ENCODE measurements at places on chromosomes 7 and 10. TPM values are rescaled to one million over a fixed set of nuclear protein-coding genes. Genes with fewer than 3 reads are reported as not detected.

GRCh38 chr7:108296911-108297310, 159.3 kb downstream of the NRCAM start:
- DNase-seq: peak; percentile 63

DNA sequence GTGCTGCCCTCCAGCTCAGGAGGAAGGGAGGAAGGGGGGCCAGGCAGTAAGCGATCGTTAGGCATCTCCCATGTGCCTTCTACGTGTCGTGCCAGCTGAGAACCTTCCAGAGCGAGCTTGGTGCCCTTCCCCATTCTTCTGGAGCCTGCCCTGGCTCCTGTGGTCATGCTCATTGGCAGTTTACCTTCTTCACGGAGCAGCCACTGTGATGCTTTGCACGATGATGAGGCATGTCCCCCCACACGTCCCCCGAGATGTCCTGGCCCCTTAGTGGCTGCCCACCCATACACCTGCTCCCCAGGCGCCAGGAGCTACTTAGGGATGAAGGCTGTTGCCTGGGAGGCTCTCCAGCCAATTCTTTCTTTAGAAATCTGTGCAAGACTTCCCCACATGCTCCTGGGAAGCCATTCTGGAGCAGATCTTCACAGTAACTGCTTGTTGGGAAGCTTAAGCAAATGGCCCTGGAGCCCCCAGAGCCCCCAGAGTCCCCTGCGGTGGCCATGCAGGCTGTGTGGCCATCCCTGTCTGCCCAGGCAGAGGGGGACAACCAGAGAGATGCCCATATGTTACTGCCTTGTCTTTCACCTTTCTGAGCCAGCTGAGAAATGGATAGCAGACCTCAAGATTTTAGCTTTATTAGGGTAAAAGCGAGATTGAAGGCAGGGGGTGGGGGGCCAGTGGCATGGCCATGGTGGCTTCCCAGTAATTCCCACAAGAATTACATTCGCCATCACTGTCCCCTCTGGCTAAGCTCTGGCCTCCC, 199.0 kb downstream of the EBF3 start:
- DNase-seq: no peak

DNA sequence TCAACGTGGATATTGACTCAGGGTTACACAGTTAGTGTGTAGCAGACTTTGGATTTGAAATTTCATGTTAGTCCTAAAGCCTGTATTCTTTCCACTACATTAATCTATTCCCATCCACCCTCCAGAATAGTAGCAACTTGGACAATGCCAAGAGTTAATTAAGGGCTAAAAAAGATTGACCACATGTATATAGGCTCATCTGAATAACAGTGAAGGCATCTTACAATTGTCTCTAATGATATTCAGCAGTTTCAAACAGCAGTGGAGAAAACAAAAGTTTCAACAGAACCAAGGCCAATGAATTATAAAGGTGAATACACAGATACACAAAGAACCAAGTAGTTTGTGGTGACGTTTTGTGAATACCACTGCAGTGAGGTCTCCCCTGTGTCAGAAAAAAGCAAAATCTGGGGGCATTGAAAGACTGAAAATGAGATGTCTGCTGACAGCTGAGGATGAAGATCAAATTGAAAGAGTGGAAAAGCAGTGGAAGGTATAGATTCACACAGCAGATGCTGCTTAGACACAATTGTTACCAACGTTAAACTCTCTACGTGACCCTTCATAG, 202.8 kb downstream of the SEMA3E start:
- no peak for DNase-seq

- no peak for DNase-seq
These were observed 173.7 kb downstream of the COBL start for GRCh38 chr7:51142741-51143385.

GRCh38 chr7:96179837-96180236, 142.1 kb downstream of the SLC25A13 start:
- peak; percentile 23 for DNase-seq

GRCh38 chr10:64745565-64745964, 1224.4 kb downstream of the REEP3 start:
- DNase-seq: no peak

Gene CRYGN
- not detected for total RNA-seq

DNA sequence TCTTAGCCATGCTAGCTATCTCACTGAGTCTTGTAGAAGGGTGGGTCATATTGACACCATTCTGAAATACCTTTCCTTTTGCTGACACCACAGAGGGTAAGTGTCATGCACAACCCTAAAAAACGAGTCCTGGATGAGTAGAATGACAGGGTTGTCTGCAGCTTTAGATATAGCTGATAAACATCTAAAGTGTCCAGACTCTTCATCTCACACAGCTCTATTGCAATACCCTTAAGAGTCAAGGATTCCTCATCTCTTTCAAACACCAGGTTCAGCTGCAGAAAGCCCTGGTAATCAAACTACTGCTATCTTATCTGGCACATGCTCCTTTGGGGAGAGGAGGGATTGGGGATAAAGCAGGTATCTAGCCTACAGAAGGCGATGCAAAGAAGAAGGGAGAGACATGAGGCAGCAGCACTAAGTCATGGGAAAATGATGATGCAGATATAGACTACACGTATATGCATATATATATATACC, 127.0 kb downstream of the ANK3 start:
- DNase-seq: no peak

DNA sequence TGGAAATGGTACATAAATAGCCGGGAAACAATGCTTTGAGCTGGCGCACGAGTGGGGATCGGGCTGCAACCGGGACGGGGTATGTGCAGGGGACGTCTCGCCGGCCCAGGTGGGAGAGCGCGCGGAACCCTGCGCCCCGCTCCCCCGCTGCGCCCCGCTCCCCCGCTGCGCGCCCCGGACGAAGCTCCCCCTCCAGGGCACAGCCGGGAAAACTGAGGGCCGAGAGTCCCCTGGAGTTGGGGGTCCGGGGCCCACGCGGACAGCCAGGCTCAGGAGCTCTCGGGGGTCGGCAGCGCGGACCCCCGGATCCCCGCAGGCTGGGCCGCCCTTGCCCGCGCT, 514 bp downstream of the RADIL start:
- no peak for DNase-seq

Gene MYH16
- not detected for total RNA-seq

DNA sequence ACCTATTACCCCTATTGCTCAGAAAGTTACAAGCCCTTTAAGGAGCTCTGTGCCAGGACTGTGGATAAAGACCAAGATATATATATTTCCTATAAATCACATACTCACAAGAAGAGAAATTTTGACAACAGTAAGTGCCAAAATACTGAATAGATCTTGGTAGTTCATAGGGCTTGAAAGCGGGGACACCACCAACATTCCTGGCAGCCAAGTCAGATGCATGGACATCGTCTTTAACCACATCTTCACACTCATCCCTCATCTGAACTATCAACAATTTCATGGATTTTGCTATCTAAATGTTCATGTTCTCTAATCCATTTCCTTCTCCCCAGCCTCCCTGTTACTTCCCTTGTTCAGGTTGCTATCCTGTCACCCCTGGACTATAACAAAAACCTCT, 67.5 kb upstream of the LRRC17 start:
- DNase-seq: no peak

Gene SPDYE6
- not detected for total RNA-seq

Gene C10orf95
- 0.05 TPM for total RNA-seq

DNA sequence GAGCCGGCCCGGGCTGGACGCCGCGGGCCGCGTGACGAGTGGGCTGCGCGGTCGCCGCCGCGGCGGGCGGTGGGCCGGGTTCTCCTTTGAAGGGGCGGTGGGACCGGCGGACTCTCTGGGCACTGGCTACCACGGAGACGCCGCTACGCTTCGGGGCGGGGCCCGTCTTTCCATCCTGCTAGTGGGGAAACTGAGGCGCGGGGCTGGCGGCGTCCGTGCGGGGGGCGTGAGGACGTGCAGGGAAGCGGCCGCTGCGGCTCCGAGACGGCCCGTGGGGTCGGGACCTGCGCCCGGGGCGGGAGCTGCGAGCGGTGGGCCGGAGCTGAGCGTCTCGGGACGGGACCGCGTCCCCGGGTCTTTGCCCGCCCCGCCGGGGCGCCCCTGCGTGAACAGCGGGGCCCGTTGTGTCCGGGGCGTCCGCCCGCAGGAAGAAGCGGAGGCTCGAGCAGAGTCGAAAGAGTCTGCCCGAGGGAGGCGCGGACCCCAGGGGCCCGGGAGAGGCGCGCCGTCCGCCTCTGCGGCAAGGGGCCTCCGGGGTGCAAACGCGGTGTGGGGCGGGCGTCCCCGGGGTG, 548 bp upstream of the BNIP3 start:
- DNase-seq: no peak

DNA sequence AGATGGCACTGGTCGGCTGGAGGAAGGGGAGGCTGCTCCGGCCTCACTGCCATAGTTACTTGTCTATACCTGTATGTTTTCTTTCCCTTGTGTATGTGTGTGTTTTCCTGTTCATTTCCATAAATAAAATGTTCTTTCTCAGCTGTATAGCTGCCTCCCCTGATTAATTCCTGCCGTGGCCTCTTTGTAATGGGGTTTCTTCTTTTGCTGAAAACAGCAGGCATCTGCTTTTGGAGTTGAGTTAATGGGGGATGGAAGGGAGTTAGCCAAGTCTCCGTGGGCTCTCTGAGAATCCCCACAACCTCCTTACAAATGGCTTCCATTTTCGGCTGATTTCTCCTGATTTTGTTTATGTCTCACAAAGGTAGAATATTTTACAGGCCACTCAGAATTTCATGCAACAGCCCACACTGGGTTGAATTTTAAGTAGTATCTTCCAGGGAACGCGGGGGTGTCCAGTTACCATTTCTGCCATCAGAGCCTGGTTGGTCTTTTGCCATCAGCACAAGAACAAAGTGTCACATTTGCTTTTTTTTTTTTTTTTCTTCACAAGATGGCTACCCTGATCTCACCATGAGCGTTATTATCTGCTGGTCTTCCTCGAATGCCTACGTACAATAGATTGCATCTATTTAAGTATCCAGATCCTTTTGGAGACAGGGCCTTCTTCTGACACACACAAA, 88.1 kb upstream of the NRP1 start:
- DNase-seq: no peak

- no peak for DNase-seq
These were observed 40.4 kb downstream of the INSIG1 start for GRCh38 chr7:155337946-155338631.

DNA sequence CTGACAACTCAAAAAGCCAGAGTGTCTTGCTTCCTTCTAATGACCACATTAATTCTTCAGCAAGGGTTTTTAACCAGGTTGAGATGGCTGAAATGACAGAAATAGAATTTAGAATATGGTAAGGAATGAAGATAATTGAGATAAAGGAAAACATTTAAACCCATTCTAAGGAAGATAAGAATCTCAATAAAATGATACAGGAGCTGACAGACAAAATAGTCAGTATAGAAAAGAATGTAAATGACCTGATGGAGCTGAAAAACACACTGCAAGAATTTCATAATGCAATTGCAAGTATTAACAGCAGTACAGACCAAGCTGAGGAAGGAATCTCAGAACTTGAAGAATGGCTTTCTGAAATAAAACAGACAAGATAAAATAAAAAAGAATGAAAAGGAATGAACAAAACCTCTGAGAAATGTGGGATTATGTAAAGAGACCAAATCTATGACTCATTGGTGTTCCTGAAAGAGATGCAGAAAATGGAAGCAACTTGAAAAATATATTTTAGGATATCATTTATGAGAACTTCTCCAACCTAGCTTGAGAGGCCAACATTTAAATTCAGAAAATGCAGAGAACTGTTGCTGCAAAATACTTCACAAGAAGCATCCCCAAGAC, 87.1 kb downstream of the SAMD9 start:
- no peak for DNase-seq

Gene CADPS2
- total RNA-seq: 69.4 TPM

Gene BMPER
- total RNA-seq: 0.70 TPM

Gene HOXA5
- total RNA-seq: 5.6 TPM

Gene PLCE1
- 3.6 TPM for total RNA-seq

Gene GJD4
- not detected for total RNA-seq

Gene NOS3
- total RNA-seq: 33.4 TPM

DNA sequence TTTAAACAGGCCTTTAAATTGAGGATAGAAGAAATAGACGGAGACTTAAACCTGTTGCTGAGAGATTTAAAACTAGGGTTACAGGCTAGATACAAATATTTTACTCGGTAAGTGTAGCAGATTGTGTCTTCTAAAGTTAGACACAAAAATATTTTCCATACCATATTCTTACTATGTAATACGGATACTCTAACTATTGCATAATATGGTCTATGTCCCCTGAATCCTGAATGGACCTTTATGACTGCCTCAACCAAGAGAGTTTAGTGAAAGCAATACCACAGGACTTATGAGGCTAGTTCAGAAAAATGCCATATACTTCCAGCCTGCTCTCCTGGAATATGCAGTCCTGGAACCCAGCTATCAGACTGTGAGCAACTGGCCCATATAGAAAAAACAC, 13.4 kb upstream of the TES start:
- DNase-seq: no peak

DNA sequence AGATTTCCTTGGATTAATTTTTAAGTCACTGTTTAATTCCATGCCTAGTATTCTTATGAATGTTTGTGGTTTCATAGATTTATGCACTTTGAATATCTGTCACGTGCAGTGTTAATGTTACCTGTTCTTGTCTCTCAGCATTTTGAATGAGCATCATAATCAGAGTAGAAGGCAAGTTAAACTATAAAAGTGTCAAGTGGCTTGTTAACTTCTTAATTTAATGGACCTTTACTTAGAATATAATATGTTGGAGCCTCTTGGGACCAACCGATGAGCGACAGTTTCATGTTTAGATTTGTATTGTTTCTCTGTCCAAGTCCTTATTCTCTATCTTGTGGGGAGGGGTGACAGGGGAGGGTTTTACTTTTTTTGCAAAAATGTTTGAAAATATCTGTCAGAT, 50.6 kb upstream of the MTURN start:
- no peak for DNase-seq

GRCh38 chr7:27299861-27300260, 57.3 kb downstream of the EVX1 start:
- DNase-seq: no peak

DNA sequence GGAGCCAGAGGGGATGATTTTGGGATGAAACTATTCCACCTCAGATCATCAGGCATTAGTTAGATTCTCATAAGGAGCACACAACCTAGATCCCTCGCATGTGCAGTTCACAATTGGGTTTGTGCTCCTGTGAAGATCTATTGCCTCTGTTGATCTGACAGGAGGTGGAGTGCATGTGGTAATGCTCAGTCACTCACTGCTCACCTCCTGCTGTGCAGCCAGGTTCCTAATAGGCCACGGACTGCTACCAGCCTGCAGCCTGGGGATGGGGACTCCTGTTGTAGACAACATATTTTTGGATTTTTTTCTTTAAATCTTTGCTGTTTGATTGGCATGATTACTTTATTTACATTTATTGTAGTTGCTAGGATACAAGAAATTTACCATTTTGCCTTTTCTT, 765.0 kb downstream of the INHBA start:
- no peak for DNase-seq

- DNase-seq: no peak
These were observed 129.4 kb downstream of the CCNY start for GRCh38 chr10:35465673-35466072.

- DNase-seq: peak; percentile 10
These were observed 19.7 kb upstream of the VPS37D start for GRCh38 chr7:73647725-73648592.

- no peak for DNase-seq
These were observed 73.8 kb upstream of the SFMBT2 start for GRCh38 chr10:7484456-7485243.

Gene NCF1
- total RNA-seq: not detected
